Activated T-cell treated with anti-CD3 and anti-CD28 coated beads for 4 hours (primary cell): ENCODE measurements at places on chromosomes 16 and 17.
A peak's percentile ranks its signal among the peaks of the same experiment; 100 is the strongest.

DNA sequence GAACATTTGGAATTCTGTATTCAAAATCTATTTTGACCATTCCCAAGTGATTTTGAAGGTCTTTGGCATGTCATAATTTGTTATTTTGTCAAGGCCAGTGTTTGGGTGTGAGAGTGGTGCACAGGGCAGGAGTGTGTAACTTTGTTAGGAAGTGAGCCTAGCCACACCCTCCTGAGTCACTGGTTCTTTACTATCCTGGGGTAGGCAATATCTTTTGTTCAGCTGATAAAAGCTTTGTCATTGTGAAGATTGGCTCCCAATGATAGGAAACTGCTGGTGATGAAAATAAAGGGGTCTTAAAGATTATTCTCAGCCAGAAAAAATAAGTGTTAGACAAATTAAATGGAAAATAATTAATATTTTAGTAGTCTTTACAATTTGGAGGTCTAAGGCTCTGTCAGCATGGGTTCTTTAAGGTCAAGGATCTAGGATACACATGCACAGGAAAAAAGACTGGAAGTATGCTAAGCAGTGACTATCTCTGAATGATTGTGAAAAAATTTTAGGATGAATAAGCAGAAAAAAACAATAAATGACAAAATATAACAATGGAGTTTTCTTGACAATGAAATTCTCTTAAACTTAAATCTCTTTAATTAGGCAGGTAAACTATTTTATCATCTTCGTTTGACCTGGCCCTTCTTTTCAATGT lies 5.1 kb downstream of the UBN1 start:
- DNase-seq = no peak

DNA sequence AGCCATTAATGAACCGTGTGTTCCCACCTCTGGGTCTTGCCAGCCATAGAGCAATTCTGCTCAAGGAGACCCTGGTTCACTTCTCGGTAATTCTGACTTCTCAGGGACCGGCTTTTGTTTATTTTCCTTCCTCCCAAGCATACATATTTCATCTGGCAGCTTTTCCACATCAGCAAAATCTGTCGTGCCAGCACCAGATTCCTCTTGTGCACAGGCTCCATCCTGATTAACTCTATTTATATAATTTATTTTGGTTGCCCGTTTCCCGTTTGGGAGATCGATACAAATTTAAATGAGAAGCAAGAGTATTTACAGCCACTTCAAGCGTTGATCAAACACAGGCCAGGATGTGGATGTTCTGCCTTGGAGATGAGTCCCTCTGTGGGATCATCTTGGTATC lies 161.9 kb upstream of the XYLT1 start:
- no peak for DNase-seq

DNA sequence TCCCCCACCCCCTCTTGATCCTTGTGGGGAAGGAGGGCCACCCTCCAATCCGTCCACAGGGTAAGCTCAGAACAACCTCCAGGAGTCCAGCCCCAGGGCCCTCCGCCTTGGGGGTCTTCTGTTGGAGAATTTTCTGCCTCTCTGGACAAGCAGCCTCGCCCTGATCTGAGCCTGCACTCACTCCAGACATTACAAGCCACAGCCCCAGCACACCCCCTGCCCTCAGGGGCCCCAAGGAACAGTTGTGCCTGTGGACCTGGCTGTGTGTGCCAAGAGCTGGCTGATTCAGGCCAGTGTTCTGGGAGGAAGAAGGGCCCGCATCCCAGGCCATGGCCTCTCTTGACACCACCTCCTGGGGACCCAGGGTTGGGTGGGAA lies 477 bp upstream of the ARHGAP27 start:
- DNase-seq = no peak

- no peak for DNase-seq
Observed at GRCh38 chr17:7982666-7983065, 19.7 kb upstream of the GUCY2D start.

DNA sequence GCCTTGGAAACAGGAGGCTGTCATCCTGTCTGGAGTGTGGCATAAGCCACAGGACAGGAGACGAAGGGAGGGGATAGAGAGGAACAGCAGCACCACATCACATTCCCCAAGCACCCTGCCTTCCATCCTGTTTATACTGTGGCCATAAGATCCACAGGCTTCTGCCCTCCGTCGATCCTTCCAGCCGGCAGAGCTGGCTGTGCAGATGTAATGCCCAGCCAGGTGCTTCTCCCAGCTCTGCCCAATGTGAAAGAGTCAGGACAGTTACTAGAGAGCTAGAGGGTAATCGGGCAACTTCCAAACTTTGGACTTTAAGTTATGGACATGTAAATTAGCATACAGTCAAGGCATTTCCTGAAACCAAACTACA lies 368.4 kb downstream of the SOX9 start:
- no peak for DNase-seq

- no peak for DNase-seq
Observed at GRCh38 chr16:22383827-22384226, 9.4 kb upstream of the CDR2 start.

DNA sequence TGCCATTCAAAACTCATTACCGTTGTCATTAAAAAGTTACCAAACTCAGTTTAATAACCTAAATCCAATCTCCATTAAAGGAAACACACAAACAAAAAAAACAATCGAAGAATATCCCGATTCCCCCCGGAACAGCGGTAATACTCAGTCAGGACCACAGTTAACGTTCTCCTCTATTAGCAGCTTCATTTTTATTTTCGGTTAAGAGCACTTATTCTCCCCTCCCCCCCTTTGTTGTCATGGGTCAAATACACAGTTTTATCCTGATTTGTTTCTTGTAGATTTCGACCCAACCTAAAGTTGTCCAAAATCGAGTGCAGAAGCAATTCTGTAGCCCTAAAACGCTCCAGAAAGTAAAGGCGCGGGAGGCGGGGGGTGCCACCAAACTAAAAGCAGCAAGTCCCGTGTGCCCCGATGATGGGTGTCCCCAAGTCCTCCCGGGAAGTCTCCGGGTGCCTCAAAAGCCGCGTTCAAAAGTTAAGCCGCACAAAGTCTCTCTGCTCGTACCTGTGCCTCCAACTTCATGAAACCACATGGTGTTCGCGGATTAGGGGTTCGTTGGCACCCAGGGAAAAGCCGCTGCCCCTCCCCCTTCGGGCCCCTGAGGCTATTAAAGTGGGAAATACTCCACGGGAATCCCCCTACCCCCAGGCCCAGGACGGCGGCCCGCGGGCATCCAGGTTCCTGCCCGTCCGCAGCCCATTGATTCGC lies 996 bp downstream of the SUMO2 start:
- DNase-seq = peak; percentile 29

- DNase-seq = no peak
Observed at GRCh38 chr17:30318155-30318554, 15.7 kb downstream of the TMIGD1 start.

GRCh38 chr16:22670551-22671041 lies 143.4 kb upstream of the HS3ST2 start:
- no peak for DNase-seq
